ENCODE measurements at places on chromosomes 5 and 9.

DNA sequence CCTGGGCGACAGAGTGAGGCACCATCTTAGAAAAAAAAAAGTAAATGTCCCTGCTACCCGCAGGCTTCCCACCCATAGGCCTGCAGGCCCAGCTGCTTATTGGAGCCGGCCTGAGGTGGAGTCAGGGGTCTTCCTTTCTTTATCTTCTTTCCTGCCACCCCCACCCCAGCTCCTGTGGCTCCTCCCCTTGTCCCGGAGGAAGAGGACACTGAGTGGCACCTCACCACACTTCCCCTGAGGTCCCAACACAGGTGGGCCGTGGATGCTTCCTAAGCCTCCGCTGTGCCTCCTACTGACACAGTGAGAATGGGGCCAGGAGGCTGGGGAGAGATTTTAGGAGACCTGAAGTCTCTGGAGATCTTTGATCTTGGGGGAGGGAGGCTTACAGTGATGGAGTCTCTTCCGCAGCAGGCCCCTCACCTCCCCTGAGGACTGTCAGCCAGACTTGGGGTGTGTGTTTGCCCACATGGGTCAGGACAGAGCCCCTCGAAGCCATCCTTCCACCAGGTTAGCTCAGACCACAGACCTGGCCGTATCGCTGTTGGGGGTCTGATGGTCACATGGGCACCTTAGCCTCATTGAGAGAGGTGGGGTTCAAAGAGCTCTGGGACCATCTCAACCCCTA, 135.4 kb upstream of the IER5L start:
- no peak for ATAC-seq

DNA sequence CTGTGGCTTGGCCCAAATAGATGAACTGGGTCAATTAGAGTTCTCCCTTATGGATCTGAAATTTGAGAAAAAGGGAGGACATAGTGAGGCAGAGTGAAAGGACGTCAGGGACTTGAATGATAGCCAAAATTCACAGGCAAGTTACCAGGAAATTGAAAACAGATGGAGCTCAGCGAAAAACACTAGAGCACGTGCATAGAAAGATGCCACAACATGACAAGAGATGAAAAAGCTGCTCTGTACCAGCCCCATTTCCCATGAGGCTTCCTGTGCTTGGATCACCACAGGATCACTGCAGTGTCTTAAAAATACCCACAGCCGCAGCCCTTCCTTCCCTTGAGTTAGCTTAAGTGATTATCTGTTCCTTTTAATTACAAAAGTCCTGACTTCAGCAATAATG, 39.0 kb upstream of the HOMER1 start:
- ATAC-seq: no peak

DNA sequence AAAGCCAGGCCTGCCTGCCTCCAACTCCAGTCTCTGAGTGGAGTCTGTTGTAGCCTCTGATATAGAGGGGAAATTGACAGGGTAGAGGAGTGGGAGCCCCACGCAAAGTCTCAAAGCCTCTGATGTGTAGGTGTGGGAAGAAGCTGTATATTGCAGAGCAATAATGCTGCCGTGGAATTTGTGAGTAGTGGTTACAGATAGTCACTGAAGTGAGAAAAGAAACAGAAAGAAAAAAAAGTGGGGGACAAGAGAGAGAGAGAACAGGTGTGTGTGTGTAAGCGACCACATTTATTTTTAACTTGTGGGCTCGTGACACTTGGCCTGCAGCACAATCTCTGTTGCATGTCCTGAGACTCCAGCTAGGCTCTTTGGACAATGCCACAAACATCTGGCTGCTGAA, 227.8 kb downstream of the NSG2 start:
- ATAC-seq: no peak

DNA sequence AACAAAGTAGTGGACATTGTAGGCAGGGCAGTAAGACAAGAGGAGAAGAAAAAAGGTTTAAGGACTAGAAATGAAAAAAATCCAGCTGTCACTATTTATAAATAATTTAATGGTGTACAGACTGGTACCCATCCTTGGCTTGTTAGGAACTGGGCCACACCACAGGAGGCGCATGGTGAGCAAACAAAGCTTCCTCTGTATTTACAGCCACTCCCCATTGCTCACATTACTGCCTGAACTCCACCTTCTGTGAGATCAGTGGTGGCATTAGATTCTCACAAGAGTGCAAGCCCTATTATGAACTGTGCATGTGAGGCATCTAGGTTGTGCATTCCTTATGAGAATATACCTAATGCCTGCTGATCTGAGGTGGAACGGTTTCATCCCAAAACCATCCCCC, 62.6 kb upstream of the DMAC1 start:
- ATAC-seq: no peak

- ATAC-seq: no peak
Measured at GRCh38 chr5:93723005-93723404, 18.4 kb downstream of the POU5F2 start.

- ATAC-seq: no peak
Measured at GRCh38 chr9:3810231-3810630, 284.4 kb upstream of the RFX3 start.

DNA sequence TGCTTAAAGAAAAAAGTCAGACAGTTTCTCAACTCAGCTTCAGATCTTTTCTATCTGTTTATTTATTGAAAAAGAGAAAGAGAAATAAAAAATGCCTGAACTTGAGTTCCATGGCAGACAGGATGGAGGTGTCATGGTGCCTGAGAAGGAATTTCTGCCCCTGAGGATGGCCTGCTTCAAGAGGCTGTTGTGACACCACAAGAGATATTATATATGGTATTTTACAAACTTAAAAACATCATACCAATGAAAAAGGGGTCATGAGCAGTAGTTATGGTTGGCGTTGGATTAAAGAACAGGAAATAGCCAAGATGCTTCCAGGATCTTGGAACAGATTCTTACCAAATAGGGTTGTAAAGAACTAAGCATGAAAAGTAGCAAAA, 344.6 kb downstream of the GLIS3 start:
- no peak for ATAC-seq

GRCh38 chr5:134088291-134088690, 26.2 kb upstream of the TCF7 start:
- no peak for ATAC-seq

GRCh38 chr9:115010874-115011273, 80.5 kb upstream of the TNFSF8 start:
- no peak for ATAC-seq

DNA sequence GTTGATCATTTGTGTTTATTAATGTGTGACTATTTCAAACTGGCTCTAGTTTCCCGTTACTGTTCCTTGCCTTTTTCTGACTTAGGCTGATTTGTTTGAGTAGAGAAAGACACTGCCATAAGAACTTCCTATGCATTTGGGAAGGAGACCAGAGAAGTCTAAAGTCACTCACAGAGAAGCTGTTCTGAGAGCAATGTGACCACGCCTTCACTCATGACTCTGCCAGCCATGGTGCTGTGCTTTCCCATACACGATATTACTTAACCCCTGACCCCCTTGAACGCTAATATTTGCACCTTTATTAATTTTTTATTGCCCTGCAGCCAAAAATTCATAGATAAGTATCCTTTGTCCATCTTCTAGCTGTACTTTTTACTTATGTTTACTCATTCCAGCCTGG, 20.9 kb downstream of the SLC28A3 start:
- no peak for ATAC-seq

- no peak for ATAC-seq
Measured at GRCh38 chr9:109418827-109419226, 79.3 kb downstream of the PTPN3 start.

DNA sequence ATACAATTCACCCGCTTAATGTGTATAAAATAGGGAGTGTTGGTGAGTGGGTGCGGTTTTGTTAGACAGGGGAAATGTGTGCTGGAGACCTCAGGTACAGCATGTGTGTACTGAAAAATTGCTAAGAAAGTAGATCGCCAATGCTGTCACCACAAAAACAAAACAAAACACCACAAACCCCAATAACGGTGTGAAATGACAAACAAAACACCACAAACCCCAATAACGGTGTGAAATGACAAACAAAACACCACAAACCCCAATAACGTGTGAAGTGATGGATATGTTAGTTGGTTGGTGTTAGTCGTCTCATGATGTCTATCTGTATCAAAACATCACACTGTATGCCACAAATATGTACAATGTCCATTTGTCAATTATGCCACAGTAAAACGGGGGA, 14.2 kb upstream of the GFPT2 start:
- ATAC-seq: no peak

- ATAC-seq: no peak
Measured at GRCh38 chr9:126316085-126316655, 10.5 kb upstream of the MVB12B start.

DNA sequence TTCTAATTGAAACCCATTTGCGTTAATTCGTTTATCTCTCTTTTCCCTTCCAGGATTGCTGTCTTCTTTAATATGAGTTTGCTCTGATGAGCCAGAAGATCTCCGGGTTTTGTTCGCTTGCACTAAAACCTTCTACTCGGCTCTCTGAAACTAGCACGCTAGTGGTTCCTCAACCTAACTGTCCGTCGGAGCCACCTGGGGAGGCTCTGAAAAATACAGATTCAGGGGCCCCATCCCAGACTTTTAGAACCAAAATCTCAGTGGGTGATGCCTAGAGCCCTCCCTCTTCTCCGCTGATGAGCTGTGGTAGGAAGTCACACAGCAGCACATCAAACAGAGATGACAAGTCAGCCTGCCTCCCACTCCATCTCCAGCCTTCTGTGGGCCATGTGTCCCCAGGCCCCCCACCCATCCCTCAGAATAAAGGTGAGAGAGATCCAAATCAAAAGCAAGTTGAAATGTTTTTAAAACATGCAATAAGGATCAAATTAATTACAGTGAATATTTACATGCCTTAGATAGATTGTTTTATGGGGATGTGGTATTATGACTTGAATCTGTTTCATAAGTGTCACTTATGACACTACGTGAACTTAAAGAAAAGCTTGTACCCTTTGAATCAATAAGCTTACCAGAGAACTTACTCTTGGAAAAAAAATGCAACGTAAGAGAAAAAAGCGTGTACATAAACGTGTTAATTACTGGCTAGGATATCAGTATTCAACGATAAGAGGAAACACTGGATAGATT, 16.4 kb downstream of the FCN2 start:
- no peak for ATAC-seq

GRCh38 chr9:113131689-113132151, 19.1 kb upstream of the SLC31A2 start:
- ATAC-seq: no peak

DNA sequence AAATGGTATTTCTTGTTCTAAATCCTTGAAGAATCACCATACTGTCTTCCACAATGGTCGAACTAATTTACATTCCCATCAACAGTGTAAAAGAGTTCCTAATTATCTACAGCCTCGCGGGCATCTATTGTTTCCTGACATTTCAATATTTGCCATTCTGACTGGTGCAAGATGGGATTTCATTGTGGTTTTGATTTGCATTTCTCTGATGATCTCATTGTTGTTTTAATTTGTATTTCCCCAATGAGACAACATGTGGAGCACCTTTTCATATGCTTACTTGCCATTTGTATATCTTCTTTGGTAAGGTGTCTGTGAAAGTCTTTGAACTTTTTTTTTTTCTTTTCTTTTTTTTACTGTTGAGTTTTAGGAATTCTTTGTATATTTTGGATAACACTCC, 473.6 kb downstream of the KCTD16 start:
- no peak for ATAC-seq

- no peak for ATAC-seq
Measured at GRCh38 chr9:83384214-83384613, 154.0 kb downstream of the FRMD3 start.

DNA sequence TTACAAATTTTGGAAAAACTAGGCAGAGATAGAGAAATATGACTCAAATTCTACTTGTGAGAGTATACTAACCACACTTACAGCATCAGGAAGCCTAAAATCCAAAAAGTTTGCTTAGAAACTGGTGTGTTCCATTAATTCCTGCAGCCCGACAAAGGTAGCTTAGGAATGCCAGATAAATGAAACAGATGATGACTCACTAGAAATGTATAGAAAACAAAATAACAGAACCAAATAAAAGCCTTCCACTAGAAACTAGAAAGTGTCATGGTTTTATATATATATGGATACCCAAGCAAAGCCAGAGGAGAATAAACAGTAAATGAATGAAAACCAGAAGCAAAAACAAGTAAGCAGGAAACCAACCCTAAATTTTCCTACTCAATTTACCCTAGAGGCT, 272.2 kb upstream of the PRDM9 start:
- ATAC-seq: no peak

GRCh38 chr5:92519811-92520632, 1061.0 kb downstream of the NR2F1-AS1 start:
- ATAC-seq: no peak

DNA sequence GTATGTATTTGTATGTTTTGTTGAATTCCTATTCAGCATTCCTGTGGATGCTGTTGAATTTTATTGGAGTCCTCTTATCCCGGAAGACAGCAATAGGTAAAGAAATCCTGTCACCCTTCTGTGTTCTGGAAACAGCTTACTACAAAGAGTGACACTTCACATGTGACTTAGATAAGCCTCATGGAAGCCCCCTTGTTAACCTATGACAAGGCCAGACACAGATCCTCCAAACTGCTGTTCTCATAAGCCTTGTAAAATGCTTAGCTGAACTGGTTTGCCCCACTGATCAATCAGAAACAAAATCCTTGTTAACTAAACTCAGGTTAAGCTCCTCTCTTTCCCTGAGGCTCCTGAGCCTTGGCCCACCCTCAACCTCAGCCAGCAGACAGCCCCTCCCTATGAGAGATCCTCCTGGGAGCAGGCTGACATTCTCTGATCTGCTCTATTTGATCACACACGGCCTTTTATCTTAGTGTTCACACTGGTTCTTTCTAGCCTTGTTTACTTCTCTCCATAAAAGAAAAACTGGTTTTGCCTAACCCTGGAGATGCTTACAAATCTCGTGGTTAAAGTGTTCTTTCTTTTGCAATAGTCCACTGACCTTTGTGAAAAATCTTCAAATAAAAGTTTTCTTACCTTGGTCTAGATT, 29.4 kb upstream of the ATP6V1G1 start:
- ATAC-seq: no peak

- no peak for ATAC-seq
Measured at GRCh38 chr5:111618623-111619271, 106.4 kb upstream of the STARD4 start.

GRCh38 chr5:82512025-82512424, 233.9 kb upstream of the RPS23 start:
- no peak for ATAC-seq

DNA sequence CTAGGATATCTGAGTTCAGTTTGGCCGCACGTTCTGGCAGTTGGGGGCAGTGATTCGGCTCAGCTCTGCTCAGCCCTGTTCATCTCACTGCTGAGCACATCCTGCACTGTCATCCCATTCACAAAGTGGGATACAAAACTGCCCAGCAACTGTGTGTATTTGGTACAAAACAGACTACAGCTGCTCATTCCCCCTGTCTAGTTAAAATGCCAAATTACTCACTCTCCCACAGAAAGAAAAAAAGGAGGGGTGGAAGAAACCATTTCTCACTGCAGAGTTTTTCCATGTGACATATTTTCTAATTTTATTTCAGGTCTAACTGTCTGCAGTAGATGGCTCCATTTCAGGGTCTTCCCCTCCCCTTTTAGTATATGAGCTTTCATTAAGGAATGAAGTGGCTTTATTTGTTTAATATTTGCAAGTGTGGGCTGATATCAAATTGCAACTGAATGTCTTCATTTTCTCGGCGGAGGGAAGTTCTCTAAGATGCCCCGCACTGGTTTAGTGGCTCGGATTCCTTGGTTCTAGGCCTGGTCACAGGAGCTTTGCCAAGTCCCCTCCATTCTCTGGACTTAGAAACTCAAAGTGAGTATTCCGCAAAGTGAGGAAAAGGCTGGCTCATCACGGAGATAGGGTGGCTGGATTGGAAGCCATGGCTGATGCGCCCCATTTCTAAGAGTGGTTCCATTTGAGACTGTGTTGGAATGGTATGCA, 14.7 kb downstream of the COL15A1 start:
- no peak for ATAC-seq

- no peak for ATAC-seq
Measured at GRCh38 chr9:137726764-137727163, 108.0 kb downstream of the EHMT1 start.

GRCh38 chr5:42626462-42626861, 130.2 kb upstream of the CCDC152 start:
- no peak for ATAC-seq

Measured in activated CD4-positive, CD25-positive, alpha-beta regulatory T cell treated with anti-CD3 and anti-CD28 coated beads, Interleukin-2, amount 50 U/mL, for 24 hours (primary cell).